ENCODE measurements at places on chromosomes 3 and 15.

GRCh38 chr15:77702211-77702957, 69.7 kb upstream of the LINGO1 start:
- DNase-seq = peak; percentile 39

DNA sequence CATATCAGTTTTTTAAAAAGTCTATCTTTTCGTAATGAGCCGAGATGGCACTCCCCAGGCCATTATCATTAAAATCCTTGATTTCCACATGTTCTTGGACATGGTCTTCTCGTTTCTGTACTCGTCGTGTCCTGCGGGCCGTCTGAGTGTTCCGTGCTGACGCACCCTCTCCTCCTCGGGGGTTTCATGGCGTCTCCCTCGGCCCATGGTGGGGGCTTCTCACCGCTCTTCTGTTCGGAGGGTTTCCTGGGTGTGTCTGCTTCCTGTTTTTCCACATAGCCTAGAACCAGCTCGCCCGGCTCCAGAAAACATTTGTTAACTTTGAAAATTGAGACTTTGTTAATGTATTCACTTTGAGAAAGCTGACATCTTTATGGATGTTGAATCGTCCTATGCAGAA, 92.7 kb downstream of the VGLL4 start:
- DNase-seq = no peak

DNA sequence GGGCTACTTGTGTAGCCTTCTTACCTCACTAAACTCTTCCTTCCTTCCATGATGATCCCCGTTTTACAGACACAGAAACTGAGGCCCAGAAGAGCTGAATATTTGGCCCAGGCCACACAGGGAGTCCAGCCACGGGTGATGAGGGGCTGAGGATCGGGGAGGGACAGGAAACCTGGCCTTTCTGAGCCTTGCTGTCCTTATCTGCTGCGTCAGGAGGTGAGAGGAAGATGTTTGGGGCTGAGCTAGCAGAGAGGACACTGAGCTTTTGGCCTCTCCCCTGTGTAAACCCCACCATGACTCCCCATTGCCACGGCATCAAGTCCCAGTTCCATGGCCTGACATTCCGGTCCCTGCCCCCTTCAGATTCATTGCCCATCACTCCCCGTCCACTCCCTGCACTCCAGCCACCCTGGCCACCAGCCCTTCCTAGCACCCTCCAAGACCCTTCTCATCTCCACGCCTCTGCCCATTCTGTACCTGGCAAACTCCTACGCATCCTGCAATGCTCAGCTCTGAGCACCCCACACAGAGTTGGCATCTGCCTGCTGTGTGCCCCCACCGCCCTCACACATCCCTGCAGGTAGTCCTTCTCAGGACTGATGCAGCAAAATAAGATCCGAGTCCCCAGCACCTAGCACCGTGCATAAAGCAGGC, 103.0 kb downstream of the FBLN2 start:
- no peak for DNase-seq

DNA sequence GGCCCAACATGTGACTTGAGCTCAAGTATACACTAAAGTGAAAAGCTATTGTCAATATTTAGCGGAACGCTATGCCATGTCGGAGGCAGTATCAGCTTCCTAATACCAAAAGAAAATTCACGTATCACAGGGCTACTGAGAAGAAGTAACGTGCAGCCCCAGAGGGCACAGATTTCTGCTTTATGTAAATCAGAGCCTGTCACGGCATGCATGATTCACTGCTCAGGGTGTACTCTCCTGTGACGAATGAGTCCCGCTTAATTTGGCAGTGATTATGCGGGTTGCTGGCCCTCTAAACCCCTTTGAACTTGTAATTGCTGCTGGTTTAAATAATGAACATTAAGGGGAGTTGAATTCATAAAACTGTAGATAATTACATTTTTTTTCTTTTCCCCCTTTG, 85.3 kb downstream of the MEIS2 start:
- DNase-seq = no peak

- DNase-seq = no peak
Measured at GRCh38 chr15:88981244-88982215, 68.4 kb upstream of the MFGE8 start.

- no peak for DNase-seq
Measured at GRCh38 chr3:123459862-123460261, 11.0 kb upstream of the ADCY5 start.

GRCh38 chr3:177983320-177983719, 552.9 kb upstream of the KCNMB2 start:
- DNase-seq = no peak

DNA sequence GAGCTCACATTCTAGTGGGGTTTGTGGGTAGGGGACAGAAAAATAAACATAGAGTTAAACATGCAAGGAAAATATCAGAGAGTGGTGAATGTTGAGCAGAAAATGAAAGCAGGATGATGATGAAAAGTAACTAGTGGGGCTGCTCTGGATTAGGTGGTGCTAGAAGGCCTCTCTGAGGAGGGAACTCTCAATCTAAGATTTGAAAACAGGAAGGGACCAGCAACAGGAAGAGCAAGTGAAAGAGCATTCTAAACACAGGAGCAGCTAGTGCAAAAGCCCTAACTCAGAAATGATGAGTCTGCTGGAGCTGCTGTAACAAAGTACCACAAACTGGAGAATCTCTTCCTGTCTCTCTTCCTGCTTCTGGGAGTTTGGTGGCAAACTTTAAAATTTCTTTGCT, 468.6 kb upstream of the AGTR1 start:
- no peak for DNase-seq

GRCh38 chr3:183532620-183533411, 22.7 kb downstream of the KLHL6 start:
- DNase-seq = no peak

GRCh38 chr3:19808834-19809233, 125.2 kb downstream of the EFHB start:
- DNase-seq = no peak

DNA sequence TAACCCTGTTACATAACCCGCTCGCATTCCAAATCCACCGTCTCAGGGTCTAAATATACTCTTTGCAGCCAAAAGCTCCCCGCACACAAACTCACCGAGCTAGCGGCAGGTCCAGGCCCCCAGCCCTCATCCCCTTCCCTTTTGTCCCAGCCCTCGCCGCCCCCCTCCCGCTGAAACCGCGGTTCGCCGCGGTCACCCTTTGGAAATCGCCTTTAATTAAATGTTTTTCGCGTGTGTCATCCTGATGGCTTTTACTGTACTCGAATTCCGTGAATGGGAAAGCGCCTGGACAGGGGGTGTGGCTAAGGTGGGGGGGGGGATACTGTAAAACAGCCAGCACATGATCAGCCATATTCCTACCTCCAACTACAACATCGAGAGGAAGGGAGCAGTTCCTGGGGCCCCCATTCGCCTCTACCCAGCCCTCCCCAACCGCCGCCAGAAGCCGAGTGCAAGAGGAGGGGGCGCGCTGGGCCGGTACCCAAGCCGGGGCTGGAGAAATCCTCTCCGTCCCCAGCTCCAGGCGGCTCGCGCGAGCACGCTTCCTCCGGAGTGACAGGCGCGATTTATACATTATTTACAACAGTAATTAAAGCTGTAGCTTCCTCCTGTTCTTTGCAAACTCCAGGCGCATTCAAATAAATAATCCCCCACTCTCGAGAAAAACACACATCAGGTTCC, 1.7 kb downstream of the RORA start:
- peak; percentile 9 for DNase-seq

GRCh38 chr3:140360332-140360731, 317.5 kb upstream of the TRIM42 start:
- no peak for DNase-seq

DNA sequence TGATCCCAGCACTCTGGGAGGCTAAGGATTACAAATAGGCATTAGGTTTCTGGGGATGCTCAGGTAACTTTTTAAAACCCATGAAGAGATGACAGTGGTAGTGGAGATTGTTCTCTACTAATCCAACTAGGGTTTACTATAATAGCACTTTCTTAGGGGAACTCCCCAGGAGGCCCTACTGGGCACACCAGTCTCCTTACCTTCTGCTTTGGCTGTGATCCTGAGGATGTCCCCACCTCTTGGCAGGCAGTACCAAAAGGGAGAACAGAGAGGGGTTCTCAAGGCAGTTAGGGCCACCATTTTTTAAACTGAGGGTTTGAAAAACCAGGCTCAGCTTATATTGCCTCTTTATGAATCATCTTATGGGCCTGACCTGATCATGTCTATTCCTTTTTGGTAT, 15.0 kb upstream of the FBXL22 start:
- no peak for DNase-seq

GRCh38 chr3:71987089-71987735, 202.3 kb upstream of the PROK2 start:
- DNase-seq = no peak

- DNase-seq = peak; percentile 73
Measured at GRCh38 chr3:184261270-184261853, at the start of gene CAMK2N2. Gene CAMK2N2 (minus strand): TSS chr3:184261553. CDS start chr3:184261285, 268 bp downstream.

GRCh38 chr3:146469150-146470017, at the start of gene PLSCR2:
Gene PLSCR2 (minus strand): TSS chr3:146469561. CDS start chr3:146459904, 9,657 bp downstream.
- DNase-seq = peak; percentile 83

DNA sequence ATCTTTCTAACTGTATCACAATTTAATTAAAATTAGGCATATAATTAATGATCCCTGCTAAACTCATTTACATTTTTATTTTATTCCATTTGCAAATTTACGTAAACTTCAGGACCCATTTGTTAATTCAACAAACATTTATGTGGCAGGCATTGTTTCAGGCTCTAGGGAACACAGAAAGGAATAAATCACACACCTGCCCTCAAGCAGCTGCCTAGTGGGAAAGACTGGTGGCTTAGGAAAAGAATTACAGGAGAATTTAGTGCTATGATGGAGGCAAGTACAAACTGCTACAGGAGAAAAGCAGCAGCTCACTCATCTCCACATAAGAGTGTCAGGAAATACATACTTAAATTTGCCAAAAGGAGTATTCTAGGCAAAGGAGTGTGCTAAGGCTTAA, 11.2 kb downstream of the CBLB start:
- DNase-seq = no peak

DNA sequence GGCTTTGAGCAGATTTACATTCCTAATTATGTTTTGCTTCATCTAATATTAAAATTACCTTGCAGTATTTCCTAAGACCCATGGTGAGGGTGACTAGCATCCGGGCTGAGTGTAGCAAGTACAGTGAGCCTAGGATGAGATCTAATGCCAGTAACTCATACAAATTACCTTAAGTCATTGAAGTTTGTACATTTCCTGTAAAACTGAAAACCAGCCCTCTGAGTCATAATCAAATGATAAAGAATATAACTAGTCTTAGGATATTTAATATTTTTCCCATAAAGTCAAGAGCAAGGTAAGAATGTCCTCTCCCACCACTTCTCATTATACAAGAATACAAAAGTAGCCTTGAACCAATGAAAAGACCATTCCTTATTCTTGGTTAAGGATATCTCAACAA, 54.8 kb upstream of the CHRM5 start:
- DNase-seq = no peak

DNA sequence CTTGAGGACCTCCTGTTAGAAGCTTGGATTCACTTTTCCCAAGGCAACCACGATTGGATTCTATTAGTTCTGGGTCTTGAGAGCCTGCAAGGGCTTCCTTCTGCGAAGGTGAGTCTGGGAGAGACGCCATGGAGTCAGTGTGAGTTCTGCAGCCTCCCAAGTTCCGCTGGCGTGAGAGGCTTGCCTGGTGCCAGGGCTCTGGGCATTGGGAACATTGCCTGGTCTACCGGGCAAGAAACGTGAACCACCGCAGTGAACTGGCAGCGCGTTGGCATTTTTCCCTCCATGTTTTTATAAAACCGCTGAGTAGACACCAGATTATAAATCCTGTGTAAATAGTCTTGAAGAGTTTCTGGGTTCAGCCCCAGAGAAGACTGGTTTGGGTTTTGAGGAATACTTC, 160.9 kb downstream of the IGF1R start:
- no peak for DNase-seq

DNA sequence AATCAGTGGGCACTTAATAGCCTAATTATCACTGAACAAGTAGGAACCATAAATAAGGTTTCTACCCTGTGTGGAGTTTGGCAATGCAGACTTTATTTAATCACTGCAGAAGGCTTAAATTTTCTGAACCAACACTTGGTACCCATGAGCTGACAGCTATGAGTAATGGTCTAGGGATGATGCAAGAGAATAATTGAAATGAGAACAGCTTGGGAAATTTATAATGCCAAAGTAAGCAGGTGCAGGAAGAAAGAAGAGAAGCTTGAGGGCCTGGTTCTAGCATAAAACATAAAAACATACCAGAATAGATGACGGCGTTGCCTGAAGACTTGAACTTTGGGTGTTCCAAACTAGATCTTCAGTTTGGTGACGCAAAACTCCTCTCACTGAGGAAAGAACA, 67.0 kb downstream of the IMPG2 start:
- DNase-seq = no peak

- no peak for DNase-seq
Measured at GRCh38 chr3:112482675-112483074, 16.6 kb downstream of the BTLA start.

DNA sequence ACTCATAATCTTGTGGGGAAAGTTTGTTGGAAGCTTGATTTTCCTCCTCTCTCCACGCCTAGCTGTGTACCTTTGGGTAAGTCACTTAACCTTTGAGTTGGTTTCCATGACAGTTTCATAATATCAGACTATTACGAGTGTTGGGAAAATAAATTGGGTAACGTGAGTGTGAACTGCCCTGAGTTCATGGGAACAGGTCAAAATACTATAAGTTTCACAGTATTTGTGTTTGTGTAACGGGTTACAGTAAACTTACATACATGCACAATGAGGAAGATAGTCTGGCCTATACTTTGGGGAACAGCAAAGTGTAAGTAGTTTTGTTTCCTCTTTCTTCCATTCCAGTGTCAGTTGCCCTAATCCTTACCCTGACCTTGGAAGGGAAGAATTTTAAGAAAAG, 509.9 kb downstream of the MECOM start:
- no peak for DNase-seq

DNA sequence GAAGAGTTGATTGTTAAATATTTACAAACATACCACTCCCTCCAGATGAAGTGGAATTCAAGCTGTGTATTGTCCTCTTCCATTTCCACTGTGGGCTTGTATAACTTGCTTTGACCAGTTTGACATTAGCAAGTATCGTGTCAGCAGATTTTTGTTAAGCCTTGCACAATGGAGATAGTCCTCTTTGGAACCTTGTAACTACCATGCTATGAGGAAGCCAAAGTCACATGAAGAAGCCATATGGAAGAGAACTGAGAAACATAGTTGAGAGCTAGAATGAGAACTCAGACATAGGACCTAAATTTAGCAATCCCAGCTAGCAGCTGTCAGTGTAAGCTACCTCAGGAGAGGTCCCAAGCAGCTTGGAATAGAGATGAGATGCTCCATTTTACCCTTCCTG, 889.2 kb downstream of the PDCD6IP start:
- no peak for DNase-seq

DNA sequence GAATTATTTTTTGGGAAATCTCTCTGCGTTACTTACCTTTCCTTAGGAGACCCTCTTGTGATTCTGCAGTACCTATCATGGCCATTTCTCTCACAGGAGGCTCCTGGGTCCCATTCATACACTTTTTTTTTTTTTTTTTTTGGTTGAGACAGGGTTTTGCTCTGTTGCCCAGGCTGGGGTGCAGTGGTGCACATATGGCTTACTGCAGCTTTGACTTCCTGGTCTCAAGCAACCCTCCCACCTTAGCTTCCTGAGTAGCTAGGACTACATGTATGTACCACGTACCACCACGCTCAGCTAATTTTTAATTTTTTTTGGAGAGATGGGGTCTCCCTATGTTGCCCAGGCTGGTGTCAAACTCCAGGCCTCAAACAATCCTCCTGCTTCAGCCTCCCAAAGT, 36.1 kb downstream of the TRAK1 start:
- DNase-seq = no peak

GRCh38 chr3:130915567-130916292, 21.8 kb downstream of the ATP2C1 start:
- DNase-seq = no peak

- no peak for DNase-seq
Measured at GRCh38 chr3:26193558-26193957, 403.7 kb downstream of the OXSM start.

GRCh38 chr3:27521179-27521871, 37.1 kb upstream of the SLC4A7 start:
- peak; percentile 12 for DNase-seq
